Stimulated activated CD8-positive, alpha-beta memory T cell treated with anti-CD3 and anti-CD28 coated beads, Interleukin-15, amount 100 ng/mL, for 1 hour (primary cell): ENCODE measurements at places on chromosomes 7 and 10.

GRCh38 chr7:514651-515598, 4.7 kb downstream of the PDGFA start:
- DNase-seq = no peak

GRCh38 chr10:97682042-97682441, 5.0 kb downstream of the AVPI1 start:
- no peak for DNase-seq

GRCh38 chr10:58773341-58773740, 260.7 kb downstream of the BICC1 start:
- no peak for DNase-seq

DNA sequence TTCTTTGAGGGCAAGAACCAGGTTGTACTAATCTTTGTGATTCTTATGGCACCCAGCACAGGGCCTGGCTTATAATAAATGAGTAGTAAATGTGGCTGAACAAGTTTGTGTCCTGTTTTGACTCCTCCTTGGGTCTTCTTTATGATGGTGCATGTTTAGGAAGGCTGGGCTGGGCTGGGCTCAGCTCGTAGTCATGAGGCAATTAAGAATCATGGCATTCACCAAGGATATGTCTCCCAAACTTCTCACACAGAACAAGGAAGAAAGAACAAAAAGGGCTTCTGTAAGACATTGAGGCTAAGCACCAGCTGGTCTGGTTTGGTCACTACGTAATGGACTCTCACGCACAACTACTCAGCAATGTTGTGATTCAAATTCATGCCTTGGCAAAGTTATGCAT, 30.5 kb upstream of the YAE1 start:
- no peak for DNase-seq

DNA sequence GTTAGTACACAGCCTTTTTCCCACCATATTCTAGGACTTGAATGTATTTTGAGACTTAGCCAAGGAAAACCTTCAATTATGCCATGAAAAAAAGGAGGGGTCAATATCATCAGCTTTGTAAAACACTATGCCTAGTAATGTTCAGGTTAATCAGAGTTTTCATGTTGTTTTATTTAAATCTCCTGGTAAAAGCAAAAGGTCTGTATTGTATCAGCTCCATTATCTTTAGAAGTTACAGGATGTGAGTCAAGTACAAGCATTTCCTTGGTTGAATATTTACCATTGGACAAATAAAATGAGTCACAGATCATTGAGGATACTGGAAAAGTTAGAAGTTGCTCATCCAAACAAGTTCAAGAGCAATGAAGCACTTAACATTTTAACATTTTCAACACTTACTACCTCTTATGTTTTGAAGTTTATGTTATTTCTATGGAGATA, 89.9 kb upstream of the CAPZA2 start:
- DNase-seq = no peak

- DNase-seq = no peak
Measured at GRCh38 chr10:519055-519715, 170.3 kb downstream of the DIP2C start.

DNA sequence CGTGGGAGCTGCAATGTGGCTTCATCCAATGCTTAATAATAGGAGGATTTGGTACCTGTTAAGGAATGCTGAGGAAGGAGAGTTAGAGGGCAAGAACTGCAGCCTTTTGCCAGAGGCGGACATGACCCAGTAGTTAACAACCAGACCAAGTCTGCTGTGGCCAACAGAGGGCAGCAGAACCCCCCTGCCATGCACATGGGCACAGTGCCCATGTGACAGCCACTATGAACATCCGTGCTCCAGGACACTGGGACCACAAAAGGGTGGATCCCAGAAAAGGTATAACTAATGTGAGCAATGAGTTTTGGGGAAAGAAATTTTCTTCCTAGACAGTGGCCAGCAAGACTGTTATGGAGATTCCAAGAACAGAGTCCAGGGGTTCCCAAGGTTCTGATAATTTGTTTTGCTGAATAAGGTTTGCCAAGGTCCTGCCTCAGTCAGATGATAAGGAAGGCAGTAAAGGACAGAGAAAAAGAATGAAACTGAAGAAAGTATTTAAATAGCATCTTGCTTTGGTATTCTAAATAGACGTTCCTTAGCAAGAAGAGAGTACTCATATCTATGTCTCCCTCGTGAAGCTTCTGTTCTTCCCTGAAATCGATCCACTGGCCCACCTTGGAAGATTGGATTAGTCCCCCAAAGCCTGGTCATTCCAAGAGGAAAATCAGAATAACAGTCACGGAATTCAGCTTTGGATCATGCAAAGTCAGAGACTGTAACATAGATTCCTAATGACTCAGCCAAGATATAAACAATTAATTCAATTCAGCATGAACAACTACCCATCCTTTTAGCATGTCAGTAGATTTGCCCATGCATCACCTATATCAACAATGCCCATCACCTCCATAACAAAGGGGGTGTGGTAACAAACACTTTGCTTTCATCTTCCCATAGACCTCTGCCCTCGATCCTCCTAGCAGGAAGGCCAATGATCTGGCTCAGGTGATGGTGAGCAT, 56.0 kb downstream of the LGI1 start:
- no peak for DNase-seq

DNA sequence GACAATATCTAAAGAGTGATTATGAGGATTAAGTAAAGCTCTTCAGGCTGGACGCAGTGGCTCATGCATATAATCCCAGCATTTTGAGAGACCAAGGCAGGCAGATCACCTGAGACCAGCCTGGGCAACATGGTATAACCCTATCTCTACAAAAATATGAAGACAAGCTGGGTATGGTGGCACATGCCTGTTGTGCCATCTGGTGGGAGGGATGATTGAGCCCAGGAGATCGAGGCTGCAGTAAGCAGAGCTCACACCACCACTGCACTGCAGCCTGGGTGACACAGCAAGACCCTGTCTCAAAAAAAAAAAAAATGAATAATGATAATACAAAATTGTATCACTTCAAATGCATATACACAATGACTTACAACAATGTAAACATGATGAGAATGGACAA, 195.6 kb upstream of the AUTS2 start:
- no peak for DNase-seq

- no peak for DNase-seq
Measured at GRCh38 chr7:80275192-80275605, 140.6 kb downstream of the GNAI1 start.

GRCh38 chr10:132273966-132274365, 33.8 kb downstream of the STK32C start:
- no peak for DNase-seq

- peak; percentile 32 for DNase-seq
Measured at GRCh38 chr10:119542988-119543813, 682 bp upstream of the RGS10 start.

GRCh38 chr7:73941836-73942551, 81.0 kb downstream of the TMEM270 start:
- no peak for DNase-seq

DNA sequence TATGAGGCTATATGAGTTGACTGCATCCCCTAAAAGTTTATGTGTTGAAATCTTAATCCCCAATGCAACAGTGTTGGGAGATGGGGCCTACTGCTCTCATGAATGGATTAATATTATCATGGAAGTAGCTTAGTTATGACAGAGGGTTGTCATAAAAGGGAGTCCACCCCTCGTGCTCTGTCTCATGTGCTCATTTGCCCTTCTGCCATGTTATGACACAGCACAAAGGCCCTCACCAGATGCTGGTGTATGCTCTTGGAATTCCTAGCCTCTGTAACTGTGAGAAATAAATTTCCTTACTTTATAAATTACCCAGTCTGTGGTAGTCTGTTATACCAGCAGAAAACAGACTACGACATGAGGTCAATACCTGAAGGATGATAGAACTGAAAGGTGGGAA, 17.6 kb upstream of the PANK1 start:
- DNase-seq = no peak

GRCh38 chr7:100532165-100533022, 6.6 kb upstream of the AGFG2 start:
- DNase-seq = no peak

DNA sequence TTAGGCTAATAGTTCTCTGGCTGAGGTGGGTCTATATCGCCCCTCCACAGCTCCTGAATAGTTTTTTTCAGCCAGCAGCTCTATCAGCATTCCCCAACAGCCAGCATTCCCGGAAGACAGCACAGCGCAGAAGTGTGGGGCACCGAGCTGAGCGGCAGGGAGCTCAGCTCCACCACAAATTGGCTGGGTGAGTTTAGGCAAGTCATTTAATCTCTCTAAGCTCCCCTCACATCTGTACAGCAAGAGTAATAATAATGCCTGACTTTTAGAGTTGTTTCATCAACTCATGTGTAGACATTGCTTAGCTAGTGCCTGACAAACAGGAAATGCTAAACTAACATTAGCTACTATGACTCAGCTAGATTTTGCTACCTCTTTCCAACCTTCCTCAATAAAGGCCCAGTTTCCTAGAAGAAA, 247.9 kb upstream of the PTN start:
- no peak for DNase-seq

DNA sequence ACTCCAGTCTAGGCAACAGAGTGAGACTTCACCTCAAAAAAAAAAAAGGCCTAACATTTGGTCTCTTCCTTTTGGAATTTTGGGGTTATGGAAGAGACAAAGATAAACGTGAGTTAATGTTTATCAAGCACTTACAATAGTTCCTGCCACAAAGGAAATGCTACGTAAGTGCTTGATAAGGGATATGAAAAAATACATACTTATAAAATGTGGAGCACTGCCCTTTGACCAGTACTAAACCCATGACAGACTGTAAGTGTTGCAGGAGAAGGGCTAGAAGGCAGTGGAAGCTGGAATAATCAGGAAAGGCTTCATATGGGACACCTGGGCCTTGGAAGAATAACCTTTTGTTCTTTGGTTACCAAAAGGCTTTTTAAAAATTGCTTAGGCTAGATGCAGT, 25.5 kb downstream of the TMEM248 start:
- no peak for DNase-seq

- DNase-seq = no peak
Measured at GRCh38 chr10:52064084-52064845, 249.8 kb upstream of the DKK1 start.
